SK-MEL-5 (cell line): ENCODE measurements at places on chromosomes 16 and 17. TPM values are rescaled to one million over a fixed set of nuclear protein-coding genes. Genes with fewer than 3 reads are reported as not detected.

The MSLN gene
- not detected in 2 replicates for total RNA-seq

GRCh38 chr17:63138713-63139112 is 172.7 kb downstream of the TANC2 start:
- DNase-seq = no peak

The CTU2 gene
- 15.1 and 15.5 TPM in 2 replicates for total RNA-seq

DNA sequence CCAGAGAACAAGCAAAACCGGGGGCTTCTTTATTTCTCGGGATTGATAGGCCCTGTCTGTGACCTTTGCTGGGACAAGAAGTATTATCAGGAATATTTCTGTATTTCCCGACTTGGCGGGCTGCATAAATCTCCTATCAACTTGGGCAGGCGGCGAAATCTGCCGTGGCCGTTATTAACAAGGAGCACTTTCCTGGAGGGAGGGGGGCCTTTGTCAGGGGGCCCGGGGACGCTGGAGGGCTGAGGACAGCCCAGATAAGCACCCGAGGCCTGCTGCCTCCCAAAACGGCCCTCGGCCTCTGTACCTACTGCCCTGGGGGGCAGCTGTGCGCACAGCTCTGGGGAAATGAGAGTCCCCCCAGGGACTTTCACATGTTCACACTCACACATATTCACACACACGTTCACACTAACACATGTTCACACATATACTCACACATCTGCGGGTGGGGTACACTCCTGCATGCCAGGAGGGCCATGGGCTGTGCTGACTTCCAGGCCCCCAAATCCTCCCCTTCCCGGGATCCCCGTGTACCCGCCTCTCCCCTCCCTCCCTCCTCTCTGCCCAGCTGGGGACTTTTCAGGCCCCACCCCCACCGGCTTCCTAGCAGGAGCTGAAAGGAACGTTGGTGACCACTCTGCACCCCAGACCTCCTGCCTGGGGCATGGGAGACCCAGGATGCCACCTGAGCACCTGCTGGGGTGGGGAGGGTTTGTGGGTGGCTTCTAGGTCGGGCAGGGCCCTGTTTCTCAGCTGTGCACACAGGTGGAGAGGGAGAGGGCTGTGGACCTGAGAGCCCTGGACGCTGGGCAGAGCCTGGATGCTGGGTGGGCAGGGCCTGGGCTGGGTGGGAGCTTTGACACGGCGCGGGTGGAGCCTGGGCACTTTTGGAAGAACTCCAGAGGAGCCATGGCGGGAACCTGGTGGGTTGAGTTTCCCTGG is 24.3 kb upstream of the GSE1 start:
- DNase-seq = no peak

GRCh38 chr17:74960570-74961342 is 11.8 kb downstream of the HID1 start:
- DNase-seq = peak; percentile 84

DNA sequence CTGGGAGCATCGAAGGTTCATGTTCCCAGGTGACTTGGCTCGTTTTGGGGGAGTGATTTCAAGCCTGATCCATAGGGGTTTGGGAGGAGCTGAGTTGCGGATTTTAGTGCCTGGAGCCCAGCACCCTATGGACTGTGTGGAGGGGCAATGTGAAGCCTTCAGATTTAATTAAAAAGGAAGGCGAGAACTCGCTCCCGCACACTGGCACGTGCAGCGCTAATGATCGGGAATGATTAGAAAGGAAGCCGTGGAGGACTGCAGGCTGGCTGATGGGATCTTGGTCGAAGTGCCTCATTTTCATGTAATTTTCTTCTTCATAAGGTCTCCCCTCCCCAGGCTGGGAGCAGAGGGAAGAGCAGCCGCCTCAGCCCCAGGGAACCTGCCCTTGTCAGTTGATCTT is 12.8 kb downstream of the MGAT5B start:
- no peak for DNase-seq

- DNase-seq = peak; percentile 49
These were observed 11.6 kb upstream of the TMEM100 start for GRCh38 chr17:55734128-55734781.

DNA sequence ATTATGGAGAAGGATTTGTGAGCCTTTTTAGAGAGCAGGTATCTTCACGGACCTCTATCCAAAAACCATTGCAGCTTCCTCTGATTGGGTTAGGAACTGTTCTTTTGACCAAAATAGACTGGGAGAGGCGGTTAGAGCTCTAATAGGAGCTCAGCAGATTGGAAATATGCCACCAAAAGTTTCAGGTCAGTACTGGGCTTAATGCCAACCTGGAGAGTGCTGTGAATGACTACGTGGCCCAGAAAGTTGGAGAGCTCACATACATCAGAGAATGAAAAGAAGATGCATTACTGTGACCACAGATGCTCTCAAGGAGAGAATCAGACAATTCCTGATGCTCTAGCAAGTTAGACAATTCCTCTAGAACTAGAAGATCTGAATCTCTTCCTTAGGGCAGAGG is 86.5 kb downstream of the ABCA8 start:
- no peak for DNase-seq

The PPL gene
- total RNA-seq = 0.03 and 0.11 TPM in 2 replicates

The LITAFD gene
- not detected in 2 replicates for total RNA-seq

The MPO gene
- not detected in 2 replicates for total RNA-seq

The CCDC137 gene
- 52.0 and 56.8 TPM in 2 replicates for total RNA-seq

DNA sequence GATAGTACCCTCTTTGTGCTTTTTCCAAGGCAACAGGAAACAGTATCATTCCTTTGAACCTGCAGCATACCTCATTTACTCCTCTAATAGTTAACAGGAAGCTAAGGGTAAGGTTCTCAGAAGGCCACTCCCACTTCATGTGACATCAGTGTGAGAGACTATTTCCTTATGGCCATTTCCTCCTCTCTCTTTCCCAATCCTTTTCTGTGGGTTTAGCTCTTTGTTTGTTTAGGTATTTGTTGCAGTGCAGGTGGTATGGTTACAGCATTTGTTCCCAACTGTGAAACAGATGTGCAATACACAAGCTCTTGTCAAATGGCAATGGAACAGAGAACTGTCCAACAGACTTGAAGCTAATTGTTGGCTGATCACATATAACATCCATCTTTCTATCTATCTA is 14.7 kb downstream of the TMC5 start:
- no peak for DNase-seq

The USP43 gene
- total RNA-seq = 0.29 and 0.63 TPM in 2 replicates

- peak; percentile 48 for DNase-seq
These were observed 70.3 kb downstream of the SDR42E1 start for GRCh38 chr16:81940781-81941560.

DNA sequence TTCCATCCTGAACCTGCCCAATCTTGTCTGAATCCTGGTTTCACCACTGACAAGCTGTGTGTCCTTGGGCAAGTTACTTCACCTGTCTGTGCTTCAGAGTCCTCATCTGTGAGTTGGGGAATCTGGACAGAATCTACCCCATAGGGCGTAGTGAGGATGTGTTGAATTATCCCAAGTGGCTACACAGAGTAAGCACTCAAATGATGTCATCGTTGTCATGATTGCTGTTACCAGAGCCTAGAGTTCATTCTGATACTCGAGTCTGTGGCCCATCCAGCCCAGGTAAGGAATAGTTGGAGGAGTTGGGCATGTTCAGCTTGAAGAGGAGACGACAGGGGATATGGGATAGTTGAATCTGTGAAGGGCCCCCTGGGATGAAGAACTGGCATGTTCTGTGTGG is 45.9 kb downstream of the MAPT start:
- DNase-seq = no peak

The KCNAB3 gene
- total RNA-seq = 0.21 and 0.37 TPM in 2 replicates

- no peak for DNase-seq
These were observed 70.1 kb downstream of the SMG6 start for GRCh38 chr17:2233441-2233947.

DNA sequence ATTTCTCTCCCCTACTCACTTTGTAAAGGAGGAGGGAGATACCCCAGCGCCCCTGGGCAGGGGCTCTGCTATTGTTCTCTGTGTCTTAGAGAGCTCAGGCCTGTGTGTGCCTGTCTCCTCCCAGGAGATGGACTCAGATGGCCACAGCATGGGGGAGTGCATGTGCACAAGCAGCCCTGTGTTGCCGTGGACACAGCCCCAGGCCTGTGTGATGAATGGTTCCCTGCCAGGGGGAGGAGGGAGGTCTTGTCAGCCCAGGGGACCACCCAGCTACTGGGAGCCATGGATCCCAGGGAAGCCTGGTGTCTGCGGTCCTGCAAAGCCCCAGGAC is 26.3 kb downstream of the GINS2 start:
- DNase-seq = no peak

DNA sequence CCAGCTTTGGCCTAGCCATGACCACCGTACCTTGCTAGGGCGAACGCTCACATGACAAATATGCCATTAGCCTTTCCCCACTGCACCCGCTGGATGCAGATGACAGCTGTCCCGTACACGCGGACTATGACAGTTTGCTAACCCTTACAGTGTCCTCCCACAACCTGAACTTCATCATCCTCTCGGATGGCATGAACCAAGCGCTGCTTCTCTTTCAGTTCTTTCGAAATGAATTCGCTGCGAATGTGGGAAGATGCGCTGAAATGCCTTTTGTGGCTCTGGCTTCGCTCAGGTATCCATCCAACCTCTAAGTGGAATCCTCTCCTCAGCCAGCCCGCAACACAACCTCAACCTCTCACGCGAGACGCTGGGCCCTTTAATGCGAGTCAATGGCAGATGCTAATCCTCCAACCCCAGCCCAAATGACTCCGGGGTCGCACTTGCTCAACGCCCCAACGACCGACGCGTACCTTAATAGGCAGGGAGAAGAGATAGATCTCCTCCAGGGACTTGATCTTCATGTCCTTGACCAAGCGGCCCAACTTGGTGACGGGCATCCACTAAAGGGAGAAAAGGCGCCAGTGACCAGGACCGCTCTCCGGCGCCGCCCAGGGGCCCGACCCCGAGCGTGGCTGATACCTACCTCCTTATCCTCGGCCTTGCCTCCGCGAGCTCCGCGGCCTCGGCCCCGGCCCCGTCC is 670 bp downstream of the RPS2 start:
- peak; percentile 37 for DNase-seq

The SLC5A2 gene
- 0.05 and 0.53 TPM in 2 replicates for total RNA-seq

DNA sequence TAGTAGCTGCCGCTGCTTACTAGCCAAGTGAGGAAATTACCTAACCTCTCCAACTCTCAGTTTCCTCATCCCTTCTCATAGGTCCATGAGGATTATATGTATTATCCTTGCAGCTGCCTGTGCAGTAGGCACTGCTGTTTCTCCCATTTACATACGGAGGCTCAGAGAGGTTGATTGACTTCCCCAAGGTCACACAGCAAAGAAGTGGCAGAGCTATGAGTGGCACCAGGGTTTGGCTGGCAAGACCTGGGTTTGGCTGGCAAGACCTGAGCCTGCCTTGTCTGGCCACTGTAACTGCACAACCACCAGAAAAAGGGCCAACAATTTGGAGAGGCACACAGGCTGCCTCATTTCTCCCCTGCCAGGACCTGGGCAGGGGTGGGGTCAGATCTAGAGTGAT is 2.5 kb upstream of the NDRG4 start:
- no peak for DNase-seq

DNA sequence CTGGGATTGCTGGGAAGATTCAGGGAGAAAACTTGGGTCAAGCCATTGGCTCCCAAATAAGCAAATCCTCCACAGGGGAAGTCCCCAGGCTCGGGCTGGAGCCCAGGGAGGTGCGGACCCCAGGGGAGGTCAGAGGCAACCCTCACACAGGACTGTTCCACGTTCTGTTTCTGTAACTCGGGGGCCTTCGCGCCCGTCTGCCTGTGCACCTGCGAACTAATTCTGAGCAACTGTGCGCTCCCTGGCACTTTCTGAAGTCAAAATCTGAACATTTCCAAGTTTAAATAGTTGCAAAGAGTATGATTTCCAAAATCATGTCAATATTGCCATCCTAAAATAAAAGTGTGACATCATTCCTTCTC is 16.8 kb downstream of the TIMM22 start:
- no peak for DNase-seq

- DNase-seq = peak; percentile 53
These were observed 118.0 kb upstream of the RPL38 start for GRCh38 chr17:74085434-74085833.

The OTOP2 gene
- total RNA-seq = not detected in 2 replicates

The TBC1D3I gene
- not detected in 2 replicates for total RNA-seq

DNA sequence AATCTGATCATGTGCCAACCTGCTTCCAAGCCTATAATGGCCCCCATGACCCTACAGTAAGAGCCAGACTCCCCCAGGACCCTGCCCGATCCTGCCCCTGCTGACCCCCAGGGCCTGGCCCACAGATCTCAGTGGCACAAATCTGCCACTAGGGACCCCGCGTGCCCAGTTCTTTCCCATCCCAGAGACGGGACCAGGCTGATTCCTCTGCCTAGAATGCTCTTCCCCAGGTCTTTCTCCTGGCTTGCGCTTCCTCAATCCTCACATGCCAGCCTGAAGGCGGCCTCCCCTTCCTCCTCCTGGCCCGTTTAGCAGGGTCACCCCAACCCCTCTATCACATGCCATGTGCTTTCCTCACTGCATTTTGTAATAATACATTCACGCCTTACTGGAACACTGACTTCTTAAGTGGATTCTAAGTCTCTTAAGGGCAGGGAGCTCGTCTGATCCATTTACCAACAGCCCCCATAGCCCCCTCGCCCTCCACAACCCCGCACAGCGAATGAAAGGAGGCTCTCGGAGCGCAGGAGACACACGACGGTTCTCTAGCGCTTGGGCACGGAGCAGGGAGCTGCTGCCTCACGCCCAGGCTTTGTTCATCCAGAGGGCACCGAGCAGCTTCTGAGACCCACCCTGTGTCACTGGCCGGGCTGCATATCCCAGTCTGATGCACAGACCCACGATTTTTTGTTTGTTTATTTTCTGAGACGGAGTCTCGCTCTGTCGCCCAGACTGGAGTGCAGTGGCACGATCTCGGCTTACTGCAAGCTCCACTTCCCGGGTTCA is 1.2 kb downstream of the TRIM65 start:
- DNase-seq = peak; percentile 60

DNA sequence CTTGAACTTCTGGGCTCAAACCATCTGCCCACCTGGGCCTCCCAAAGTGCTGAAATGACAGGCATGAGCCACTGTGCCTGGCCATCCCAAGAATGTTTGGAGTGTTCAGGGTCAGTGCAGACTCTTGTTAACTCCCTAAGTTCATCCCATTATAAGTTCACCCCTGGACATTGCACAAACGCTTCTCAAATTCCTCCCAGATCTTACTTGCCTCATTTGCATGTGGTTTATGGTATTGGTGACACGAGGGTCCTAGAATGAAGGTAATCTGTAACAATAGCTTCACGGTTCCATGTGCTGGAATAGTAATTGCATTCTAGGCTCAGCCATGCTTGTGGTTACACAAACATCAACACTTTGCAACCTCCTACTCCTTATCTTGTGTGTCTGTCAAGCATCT is 5.0 kb upstream of the CCDC42 start:
- no peak for DNase-seq

The KRT9 gene
- not detected in 2 replicates for total RNA-seq

GRCh38 chr17:64617125-64617780 is 44.9 kb downstream of the SMURF2 start:
- DNase-seq = no peak

DNA sequence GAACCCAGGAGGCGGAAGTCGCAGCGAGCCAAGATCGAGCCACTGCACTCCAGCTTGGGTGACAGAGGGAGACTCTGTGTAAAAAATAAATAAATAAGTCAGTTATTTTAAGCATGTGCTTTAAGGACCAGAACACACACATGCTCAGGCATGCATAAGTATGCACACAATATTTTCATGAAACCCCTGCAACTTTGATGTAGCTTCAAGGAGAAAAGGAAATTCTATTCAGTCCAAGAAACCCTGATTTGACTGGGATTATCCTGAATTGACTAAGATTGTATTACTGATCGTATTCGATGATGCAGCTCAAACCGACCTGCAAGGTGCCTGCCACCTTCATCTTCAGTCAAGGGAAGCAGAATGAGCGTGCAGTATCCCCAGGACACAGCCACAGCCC is 841 bp downstream of the TEKT5 start:
- DNase-seq = no peak
